Keratinocyte (primary cell): ENCODE measurements at places on chromosomes 5 and 9. TPM values are rescaled to one million over a fixed set of nuclear protein-coding genes. Genes with fewer than 3 reads are reported as not detected.

Gene SHC3
- 0.01 to 0.04 TPM (median 0.03 TPM) in 3 replicates for polyA plus RNA-seq

Gene CYLC2
- polyA plus RNA-seq, result not detected in 3 replicates

Gene SOWAHA
- polyA plus RNA-seq, result not detected in 3 replicates

Gene NMRK1
- 14.0 to 30.1 TPM (median 24.7 TPM) in 3 replicates for polyA plus RNA-seq

Gene SCGB3A1
- polyA plus RNA-seq, result not detected in 3 replicates

Gene UGT3A1
- not detected in 3 replicates for polyA plus RNA-seq
